ENCODE measurements at places on chromosomes 13 and 19. TPM values are rescaled to one million over a fixed set of nuclear protein-coding genes. Genes with fewer than 3 reads are reported as not detected.

The CGB5 gene
- not detected for total RNA-seq

The ZNF543 gene
- 30.1 TPM for total RNA-seq

The ZNF548 gene
- 45.7 TPM for total RNA-seq

The KLK15 gene
- total RNA-seq: not detected

The ATP4B gene
- not detected for total RNA-seq

The PDX1 gene
- not detected for total RNA-seq

The SPRY2 gene
- total RNA-seq: 46.0 TPM

The UHRF1 gene
- total RNA-seq: 22.9 TPM

The LGALS16 gene
- total RNA-seq: not detected

DNA sequence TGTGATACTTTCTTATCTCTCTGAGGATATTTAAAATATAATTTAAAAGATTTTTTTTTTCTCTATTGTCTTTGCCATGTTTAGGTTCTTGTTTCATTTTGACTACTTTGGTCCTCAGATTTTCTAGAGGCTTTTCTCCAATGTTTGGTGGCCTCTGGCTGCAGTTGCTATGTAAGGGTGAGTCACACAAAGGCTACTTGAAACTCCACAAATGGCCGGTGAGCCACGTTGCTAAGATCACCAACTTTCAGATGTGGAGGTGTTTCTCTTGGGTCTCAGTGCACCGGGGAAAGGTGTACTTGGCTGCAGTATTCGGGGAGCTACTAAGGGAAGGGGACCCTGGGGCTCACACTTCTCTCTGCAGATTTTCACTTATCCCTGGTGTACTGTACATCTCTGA, 248.1 kb downstream of the HS6ST3 start:
- no peak for DNase-seq

GRCh38 chr19:38524369-38524768, 90.9 kb downstream of the RYR1 start:
- DNase-seq: no peak

DNA sequence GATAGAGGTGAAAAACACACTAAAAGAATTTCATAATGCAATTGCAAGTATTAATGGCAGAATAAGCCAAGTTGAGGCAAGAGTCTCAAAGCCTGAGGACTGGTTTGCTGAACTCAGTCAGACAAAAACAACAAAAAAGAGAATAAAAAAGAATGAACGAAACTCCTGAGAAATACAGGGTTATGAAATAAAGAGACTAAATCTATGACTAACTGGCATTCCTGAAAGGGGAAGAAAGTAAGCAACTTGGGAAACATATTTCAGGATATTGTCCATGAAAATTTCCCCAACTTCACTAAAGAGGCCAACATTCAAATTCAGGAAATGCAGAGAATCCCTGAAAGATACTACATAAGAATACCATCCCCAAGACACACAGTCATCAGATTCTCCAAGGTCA, 47.8 kb downstream of the UBL3 start:
- DNase-seq: no peak

GRCh38 chr19:13637664-13638063, 126.7 kb upstream of the MRI1 start:
- DNase-seq: no peak

GRCh38 chr19:39937787-39938186, 3.4 kb upstream of the FCGBP start:
- DNase-seq: no peak

GRCh38 chr13:68160466-68160865, 930.3 kb upstream of the PCDH9 start:
- no peak for DNase-seq

GRCh38 chr19:58054901-58055874, 3.9 kb upstream of the ZNF135 start:
- peak; percentile 78 for DNase-seq

- no peak for DNase-seq
Observed at GRCh38 chr13:48009284-48009683, 8.2 kb upstream of the SUCLA2 start.

DNA sequence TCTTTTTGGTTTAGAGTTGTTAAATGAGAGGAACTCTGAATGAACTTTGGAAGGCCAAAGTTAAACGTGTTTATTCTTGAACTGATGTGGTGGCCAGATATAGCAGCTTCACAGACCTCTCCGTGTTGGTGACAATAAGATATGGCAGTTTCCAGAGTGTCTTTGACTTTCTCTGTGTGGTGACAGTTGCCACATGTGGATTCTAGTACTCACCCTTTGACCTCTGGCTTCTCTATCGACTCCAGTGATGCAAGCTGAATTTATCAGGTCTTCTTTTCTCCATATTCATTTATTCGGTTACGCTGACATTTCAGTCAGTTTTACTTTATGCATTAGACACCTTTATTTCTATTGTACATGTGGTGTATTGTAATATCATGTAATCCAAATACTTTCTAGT, 1469.5 kb downstream of the SLITRK1 start:
- DNase-seq: no peak

DNA sequence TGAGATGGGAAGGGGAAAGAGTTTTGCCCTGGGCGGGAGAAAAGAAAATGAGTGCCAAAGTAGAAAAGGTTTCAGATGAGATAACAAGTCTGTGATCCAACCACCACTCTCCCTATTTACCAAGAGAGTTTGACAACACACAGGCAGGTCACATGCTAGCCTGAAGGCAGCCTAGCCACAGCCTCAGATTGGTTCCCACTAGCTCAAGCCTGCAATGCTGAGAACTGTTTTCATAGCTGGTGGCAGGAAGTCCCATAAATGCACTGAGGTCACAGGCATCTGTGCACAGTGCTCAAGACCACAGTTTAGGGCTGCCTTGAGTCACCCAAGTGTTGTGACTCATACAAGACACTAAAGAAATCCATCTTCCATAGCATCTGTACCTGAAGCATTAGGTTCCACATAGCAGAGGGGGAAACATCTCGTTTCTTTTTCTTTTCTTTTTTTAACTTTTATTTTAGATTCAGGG, 18.5 kb upstream of the POP4 start:
- no peak for DNase-seq

GRCh38 chr19:48654299-48655059, 8.5 kb upstream of the CA11 start:
- DNase-seq: no peak

GRCh38 chr19:3601021-3601420, 5.7 kb downstream of the TBXA2R start:
- no peak for DNase-seq

GRCh38 chr19:271856-272255, 19.3 kb downstream of the PLPP2 start:
- DNase-seq: no peak

DNA sequence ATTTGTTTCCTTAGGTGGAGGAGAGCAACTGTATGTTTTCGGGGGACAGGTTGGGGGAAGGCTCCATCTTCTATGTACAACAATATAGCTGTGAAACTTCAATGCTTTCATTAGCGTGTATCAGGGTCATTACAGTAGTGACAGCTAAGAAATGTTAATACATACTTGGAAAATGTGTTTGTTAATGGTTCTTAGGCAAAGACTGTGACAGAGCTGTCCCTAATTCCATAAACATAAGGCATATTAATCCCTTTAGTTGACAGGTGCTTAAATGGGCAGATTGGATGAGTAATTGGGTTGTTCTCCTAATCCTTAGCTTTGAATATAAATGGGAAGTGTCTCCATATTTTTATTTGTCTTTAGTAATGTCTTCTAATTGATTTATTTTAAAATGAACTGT, 313.7 kb downstream of the HS6ST3 start:
- no peak for DNase-seq

GRCh38 chr13:75850916-75851315, 214.8 kb downstream of the LMO7 start:
- DNase-seq: no peak

- no peak for DNase-seq
Observed at GRCh38 chr13:33087091-33087490, 70.9 kb downstream of the KL start.

GRCh38 chr13:77544355-77544754, 8.8 kb downstream of the SCEL start:
- DNase-seq: peak; percentile 34

GRCh38 chr19:13770013-13770635, 4.1 kb upstream of the C19orf53 start:
- no peak for DNase-seq

DNA sequence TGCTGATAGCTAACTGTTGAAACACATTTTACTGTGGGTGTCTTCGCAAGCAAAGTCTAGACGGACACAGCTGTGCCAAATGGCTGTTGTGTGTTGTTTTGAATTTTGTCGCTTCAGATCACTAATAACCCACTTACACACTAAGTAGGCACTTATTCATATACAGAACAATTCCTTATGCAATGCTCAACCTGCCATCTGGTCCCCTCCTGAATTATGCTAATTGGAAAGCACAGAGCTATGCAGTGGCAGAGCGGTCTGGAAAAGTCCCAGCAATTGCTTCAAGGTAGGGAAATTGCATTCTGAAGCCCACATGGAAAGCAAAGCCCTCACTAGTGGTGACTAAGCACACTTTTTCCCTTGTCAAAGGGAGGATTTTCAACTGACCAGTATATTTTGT, 69.9 kb downstream of the C13orf42 start:
- DNase-seq: peak; percentile 74

- DNase-seq: peak; percentile 58
Observed at GRCh38 chr19:40398417-40399131, 8.6 kb upstream of the HIPK4 start.

- DNase-seq: no peak
Observed at GRCh38 chr19:41753159-41753558, 2.2 kb upstream of the CEACAM6 start.

- DNase-seq: no peak
Observed at GRCh38 chr13:46102255-46102605, 2.6 kb downstream of the CPB2 start.

- DNase-seq: no peak
Observed at GRCh38 chr13:111620166-111620565, 299.7 kb downstream of the TEX29 start.

- DNase-seq: peak; percentile 1
Observed at GRCh38 chr13:37118016-37118415, 12.6 kb upstream of the CSNK1A1L start.

- DNase-seq: no peak
Observed at GRCh38 chr19:23665651-23666410, 21.2 kb downstream of the ZNF675 start.

All from cerebellum (tissue), 4 donors.